ENCODE measurements at places on chromosomes 12 and 14. TPM values are rescaled to one million over a fixed set of nuclear protein-coding genes. Genes with fewer than 3 reads are reported as not detected.

- DNase-seq: no peak
Observed at GRCh38 chr14:33586806-33587205, 364.1 kb downstream of the EGLN3 start.

GRCh38 chr12:114420944-114421335 lies 15.0 kb upstream of the TBX5 start:
- no peak for DNase-seq

DNA sequence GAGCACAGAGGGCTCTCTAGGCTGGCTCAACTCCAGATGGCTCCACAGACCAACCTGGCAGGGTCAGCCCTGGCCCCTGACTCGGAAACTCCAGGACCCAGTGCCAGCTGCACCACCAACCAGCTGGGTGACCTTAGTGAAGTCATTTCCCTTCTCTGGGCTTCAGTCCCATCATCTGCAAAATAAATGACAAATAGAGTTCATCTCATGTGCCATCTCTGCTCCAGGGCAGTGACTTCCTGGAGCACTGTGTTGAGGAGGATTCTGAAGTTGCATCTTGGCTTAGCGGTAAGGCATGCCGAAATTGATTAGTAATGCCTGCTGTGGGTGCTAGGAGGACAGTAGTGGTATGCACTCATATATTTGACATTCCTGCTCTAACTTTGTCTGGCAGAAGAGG lies 31.5 kb downstream of the DTX1 start:
- DNase-seq: no peak

DNA sequence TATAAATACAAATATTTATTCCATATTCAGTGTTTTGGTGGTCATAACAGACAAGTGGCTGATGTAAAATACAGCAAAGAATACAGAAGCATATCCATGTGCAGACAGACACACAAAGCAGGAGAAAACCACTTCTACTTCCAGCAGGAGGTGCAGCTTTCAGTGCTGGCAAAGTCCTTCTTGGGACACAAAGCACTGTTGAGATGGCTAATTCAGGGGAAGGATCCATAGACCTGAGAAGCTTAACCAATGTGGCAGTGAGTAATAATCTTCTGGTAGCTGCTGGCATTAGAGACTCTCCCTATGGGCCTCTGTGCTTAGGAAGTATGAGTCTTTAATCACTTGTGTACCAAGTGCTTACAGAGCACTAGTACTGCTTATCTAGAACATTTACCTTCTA lies 26.8 kb downstream of the AMN1 start:
- no peak for DNase-seq

- peak; percentile 96 for DNase-seq
Observed at GRCh38 chr14:68547305-68548193, 245.3 kb downstream of the ZFP36L1 start.

GRCh38 chr12:8127138-8127537 lies 3.7 kb downstream of the CLEC4A start:
- no peak for DNase-seq

DNA sequence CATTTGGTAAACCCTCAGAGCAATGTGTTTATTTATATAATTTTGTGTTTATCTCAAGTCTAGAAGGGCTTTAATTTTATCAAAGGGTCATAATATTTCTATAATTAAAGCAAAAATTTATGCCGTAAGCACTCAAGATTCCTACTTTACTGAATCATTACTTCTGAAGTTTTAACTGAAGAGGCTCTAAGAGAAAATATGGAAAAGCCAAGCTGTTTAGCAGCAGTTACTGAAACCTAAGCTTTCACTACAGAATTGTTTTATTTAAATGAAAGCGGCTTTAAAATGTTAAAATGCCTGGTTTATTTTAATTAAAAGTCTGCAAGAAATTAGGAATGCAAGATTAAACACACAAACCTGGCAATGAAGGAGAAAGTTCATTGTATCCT lies 73.9 kb upstream of the BBS10 start:
- no peak for DNase-seq

- no peak for DNase-seq
Observed at GRCh38 chr12:48629541-48629940, 52.5 kb downstream of the KANSL2 start.

DNA sequence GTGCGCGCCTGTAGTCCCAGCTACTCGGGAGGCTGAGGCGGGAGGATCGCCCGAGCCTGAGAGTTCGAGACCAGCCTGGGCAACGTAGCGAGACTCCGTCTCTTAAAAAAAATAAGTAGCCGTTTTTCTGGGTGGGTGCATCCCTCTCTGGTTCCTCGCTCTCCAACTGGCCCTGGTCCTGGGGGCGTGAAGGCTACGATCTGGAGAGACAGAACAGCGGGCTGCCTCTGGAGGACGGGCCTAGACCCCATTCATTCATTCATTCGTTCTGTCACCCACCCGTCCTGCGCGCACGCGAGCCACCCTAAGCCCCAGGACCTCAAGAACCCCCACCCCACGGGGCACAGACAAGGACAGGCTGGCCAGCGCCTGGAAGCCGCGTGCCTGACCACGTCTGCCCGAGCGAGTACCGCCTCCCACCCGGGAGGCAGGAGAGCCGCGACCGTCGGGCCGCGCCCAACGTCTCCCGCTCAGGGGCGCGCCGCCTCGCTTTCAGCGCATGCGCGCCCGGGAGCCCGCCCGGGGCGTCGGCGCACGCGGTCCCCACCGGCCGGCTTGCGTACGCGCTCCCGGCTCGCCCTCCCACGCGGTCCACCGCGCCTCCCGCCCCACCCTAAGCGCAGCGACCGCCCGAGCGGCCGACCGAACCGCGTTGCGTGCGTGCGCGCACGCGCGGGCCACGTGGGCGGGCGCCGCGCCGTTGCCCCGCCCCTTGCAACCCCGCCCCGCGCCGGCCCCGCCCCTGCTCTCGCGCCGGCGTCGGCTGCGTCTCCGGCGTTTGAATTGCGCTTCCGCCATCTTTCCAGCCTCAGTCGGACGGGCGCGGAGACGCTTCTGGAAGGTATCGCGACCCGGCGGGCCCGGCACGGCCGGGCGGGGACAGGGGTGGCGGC lies at the start of gene RAN:
Gene RAN, plus strand, starts transcription at position 781 of the 893 bp plus-strand sequence. CDS start 528 bp downstream, outside the sequence.
- peak; percentile 94 for DNase-seq

DNA sequence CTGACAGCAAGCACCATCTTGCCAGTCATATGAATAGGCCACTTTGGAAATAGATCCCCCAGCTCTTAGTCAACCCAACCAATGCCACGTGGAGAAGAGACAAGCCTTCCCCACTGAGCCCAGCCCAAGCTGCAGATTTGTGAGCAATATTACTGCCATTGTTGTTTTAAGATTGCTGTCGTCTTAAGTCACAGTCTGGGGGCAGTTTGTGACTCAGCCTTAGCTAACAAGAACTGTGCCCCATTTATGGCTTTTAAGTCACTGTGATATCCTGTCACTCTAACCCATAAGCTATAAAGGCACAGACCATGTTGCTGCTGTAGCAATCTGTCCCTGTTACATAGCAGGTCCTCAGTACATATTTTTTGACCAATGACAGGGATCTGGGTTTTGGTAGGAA lies 464.2 kb downstream of the MED13L start:
- no peak for DNase-seq

- DNase-seq: no peak
Observed at GRCh38 chr14:77186911-77187648, 5.5 kb downstream of the TMEM63C start.

DNA sequence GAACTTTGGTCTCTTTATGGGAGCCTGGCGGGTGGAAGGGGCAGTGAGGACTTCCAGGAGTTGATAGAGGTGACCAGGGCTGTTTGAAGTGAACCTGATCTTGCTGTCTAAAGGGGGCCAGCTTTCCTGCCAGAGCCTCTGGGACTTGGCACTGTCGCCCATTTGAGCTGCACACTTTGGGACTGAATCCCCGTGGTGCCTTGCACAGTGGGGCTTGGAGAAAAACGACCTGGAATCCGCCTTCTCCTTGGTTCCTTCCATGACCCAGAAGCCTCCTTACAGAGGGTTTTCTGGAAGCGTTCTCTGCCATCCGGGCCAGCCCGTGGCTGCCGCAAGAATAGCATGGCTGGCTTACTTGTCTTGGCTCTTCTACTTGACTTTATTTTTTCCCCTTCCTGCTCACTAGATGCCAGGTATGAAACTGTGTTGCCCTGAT lies 2.0 kb downstream of the RFLNA start:
- no peak for DNase-seq

GRCh38 chr12:47904713-47905709 lies at the start of gene VDR:
VDR (minus strand) TSS chr12:47904994; CDS start chr12:47879113, 25,881 bp downstream.
- DNase-seq: peak; percentile 96

DNA sequence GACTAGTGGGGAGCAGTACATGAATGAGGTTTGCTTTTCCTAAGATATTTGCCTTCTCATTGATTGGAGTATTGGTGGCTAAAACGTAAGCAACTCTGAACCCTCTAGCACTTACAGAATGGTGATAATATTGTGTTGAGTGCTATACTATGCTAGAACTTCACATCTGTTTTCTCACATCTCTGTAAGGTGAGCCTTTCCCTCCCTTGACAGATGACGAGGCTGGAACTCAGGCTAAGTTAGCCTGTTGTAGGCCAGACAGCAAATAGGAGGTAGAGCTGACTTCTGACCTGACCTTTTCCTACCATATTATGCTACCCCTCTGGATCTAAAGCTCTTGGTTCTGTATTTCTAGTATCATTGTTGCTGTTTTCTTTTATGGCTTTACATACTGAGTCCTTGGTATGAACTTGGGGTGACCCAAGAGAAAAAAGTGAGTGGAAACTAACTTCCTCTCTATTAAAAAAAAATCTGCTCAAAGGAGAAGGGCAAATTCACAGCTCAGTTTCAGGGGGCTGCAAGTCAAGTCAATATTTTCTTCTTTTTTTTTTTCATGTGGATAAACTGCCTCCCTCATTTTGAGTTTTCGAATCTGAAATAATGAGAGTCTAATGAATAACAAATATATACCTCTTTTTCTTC lies 85.9 kb downstream of the CRADD start:
- no peak for DNase-seq

GRCh38 chr12:64122154-64122553 lies 99.9 kb downstream of the KICS2 start:
- no peak for DNase-seq

DNA sequence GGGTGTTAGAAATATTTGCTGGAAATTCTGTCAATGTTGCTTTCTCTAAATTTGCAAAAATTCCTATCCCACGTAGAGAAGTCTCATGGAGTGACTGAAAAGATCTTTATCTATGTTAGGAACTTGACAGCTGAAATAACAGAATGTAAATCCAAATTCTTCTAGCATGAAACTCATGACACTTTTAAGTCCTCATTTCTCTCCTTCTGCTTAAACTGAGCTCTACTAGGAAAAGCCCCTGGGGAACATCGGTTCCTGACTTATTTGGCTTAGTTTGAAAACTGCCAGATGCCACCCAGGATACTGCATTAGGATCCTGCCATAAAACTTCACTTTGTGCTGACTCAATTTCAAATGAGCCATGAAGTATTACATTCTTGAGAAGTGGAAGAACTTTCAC lies 426.0 kb downstream of the GALC start:
- DNase-seq: no peak

DNA sequence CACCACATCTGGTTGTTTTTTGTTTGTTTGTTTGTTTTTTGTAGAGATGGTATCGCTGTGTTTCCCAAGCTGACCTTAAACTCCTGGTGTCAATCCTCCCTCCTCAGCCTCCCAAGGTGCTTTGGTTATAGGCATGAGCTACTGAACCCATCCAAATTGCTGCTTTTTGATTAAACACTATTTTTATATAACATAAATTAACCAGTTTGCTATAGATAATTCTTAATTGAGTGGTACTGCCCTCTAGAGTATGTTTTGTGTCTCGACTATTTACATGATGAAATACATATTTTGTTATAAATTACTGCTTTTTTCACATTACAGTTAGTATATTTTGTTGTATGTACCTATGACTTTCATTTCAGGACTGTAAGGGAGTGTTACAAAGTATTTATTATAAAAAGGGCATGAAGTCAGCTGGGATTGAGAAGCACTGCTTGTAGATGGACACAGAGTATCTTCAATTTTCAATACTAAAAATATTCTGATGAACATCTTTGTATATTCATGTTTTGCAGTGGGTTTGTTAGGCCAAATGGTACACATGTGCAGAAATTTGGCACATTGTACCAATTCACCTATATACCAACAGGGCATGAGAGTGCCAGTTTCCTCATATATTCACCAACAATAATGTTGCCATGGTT lies 14.9 kb upstream of the SCAF11 start:
- DNase-seq: no peak

- DNase-seq: no peak
Observed at GRCh38 chr12:132393245-132393795, 63.9 kb upstream of the GALNT9 start.

DNA sequence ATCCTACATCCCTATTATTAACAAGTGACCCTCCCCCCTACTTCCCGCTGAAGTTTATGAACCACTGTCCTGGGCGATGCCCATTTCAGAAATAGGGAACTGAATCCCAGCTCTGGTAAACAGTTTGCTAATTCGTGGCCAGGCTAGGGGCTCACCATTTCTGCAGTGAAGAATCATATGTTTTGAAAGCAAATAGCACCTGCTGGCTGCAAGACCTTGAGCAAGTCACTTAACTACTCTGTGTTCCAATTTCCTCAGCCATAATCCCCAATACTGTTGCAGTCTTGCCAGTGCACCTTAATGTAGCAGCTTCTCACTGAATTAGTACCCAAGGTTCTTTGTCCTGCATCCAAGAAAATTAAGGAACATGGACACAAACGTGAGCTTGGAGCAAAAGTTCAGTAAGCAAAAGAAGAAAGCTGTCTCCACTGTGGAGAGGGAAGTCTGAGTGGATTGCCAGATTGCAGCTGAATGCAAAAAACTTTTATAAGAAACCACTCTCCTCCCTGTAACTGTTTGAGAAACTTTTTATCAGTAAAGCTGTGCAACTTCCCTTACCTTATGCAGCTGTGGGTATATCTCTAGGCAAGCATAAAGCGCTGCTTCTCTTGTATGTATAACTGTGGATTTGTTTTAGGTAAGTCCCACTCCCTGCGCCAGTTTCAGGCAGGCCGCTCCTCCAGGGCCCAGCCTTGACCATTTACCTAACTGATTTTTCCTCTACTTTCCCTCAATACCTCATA lies 824 bp downstream of the OAS1 start:
- DNase-seq: no peak

DNA sequence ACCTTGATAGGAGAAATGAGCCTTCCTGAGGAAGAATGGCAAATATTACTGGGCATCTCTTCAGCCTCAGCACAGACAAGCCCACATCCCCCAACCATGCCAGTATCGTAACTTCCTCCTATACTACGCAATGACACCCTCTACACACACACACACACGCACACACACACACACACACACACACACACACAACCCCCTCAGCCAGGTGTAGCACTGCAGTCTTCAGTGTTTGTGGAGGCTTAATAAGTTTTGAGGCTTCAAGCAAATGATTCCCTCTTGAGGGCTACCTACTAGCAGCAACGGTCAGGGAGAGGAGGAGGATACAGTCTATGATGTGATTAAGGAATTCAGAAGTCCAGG lies 1.6 kb downstream of the DGKA start:
- no peak for DNase-seq

Gene GLIPR1
- 10.9 TPM for total RNA-seq

Gene KSR2
- under 0.01 TPM for total RNA-seq

Gene SOX5
- 7.1 TPM for total RNA-seq

Gene KLRK1
- total RNA-seq: 0.19 TPM

Gene OR11H6
- not detected for total RNA-seq

Gene LALBA
- total RNA-seq: not detected

Gene SELPLG
- 10.4 TPM for total RNA-seq

Gene CCDC177
- not detected for total RNA-seq
